ENCODE measurements at places on chromosomes 11 and 22.
A peak's percentile ranks its signal among the peaks of the same experiment; 100 is the strongest.

DNA sequence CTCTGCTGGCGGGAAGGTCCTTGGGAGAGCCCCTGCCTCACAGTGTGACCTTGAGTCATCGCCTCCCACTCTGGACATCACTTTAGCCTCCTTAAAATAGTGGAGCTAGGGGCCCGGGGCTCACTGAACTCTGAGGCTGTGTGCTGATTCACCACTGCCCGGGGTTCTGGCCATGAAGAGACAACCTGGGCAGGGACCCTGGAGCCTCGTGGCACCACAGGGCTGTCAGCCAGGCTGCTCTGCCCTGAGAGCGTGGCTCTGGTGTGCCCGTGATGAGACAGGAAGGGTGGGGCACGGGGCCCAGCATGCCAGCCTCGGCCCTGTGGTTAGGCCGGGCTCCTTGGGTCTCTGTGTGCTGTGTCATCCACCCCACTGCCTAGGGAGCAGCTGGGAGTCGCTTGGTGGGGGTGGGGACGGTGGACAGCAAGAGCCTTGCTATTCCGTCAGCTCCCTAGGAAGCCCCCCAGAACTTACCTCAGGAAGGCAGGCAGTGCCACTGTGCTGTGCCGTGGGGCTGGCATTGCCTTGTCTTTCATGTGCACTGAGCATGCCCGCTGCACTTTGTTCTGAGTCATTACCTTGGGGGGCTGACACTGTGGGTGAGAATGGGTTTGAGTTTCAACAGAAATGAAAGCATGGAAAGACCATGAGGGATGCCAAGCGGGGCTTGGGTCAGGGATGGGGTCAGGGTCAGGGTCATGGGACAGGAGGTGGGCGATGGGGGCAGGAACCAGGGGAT lies 31.7 kb downstream of the TPCN2 start:
- DNase-seq = peak; percentile 22

DNA sequence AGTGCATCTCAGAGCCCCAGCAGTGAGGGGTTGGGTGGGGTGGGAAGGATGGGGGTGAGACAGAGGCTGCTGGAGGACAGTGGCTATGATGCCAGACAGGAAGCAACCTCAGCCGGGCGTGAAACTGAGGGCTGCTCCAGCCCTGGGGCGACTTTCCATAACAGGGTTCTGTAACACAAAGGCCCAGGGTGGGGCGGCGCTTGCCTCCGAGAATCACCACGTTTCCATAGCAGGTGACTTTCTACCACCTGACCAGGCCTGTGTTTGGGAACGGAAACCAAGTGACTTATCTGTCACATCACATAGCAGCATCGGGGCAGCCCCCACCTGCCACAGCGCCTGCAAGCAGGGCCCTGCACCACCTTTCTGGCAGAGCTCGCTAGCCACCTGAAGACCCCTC lies 85.8 kb downstream of the TRMU start:
- DNase-seq = peak; percentile 10

- no peak for DNase-seq
Observed at GRCh38 chr11:22733475-22734248, 67.3 kb downstream of the GAS2 start.

GRCh38 chr11:71451596-71452198 lies 1.3 kb upstream of the NADSYN1 start:
- no peak for DNase-seq

DNA sequence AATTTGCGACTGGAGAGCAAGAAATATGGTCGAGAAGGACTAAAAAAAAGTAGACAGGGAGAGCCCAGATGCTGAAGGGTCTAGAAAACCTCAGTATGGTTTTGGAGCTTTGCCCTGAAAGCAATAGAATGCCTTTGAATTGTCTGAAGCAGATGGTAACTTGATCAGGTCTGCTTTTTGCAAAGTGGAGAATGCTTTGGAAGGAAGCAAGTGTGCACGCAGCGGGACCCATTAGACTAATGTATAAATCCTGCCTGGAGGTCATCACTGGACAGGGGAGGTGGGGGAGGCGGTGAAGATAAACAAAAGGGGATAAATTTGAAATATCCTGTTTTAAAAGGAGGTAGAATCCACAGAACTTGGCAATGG lies 757 bp upstream of the HINFP start:
- no peak for DNase-seq

DNA sequence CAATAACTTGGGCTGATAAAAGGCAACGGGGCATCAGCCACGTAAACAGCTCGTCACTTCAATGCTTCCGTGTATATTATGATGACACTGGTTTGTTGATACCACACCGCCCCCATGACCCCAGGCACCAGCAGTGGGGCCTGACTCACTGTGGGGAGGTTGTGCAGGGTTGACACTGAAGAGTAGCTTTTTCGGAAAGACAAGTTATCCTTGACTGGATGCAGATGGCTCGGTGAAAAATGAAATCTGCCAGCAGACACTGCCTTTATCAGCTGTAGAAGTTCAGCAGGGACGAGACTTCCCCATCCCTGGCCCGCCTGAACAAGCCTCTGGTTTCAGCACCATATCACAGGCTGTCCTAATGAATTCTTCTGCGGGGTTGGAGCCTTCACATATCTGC lies 55.6 kb downstream of the WT1 start:
- no peak for DNase-seq

- no peak for DNase-seq
Observed at GRCh38 chr11:111730871-111731591, 35.2 kb downstream of the PPP2R1B start.

GRCh38 chr11:105070306-105070705 lies 25.2 kb upstream of the CARD16 start:
- no peak for DNase-seq

DNA sequence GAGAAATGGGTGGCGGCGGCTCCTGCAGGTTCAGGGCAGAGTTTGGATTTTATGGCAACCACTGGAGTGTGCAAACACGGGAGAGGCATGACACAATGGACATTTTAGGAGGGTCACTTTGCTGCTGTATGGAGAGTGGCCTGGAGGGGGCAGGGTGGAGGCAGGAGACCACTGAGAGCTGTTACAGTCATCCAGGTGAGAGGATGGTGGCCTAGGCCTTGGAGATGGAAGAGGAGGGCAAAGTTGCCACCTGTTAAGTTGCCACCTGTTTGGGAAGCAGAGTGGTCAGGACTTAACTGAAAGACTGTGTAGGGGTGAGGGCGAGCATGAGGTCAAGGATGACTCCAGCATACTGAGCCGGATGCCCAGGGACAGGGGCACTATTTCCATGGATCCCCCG lies 2.3 kb upstream of the RAD9A start:
- DNase-seq = peak; percentile 58

- DNase-seq = no peak
Observed at GRCh38 chr11:31656051-31656450, 146.5 kb downstream of the ELP4 start.

GRCh38 chr11:39374963-39375698 lies 2084.3 kb downstream of the LRRC4C start:
- DNase-seq = no peak

DNA sequence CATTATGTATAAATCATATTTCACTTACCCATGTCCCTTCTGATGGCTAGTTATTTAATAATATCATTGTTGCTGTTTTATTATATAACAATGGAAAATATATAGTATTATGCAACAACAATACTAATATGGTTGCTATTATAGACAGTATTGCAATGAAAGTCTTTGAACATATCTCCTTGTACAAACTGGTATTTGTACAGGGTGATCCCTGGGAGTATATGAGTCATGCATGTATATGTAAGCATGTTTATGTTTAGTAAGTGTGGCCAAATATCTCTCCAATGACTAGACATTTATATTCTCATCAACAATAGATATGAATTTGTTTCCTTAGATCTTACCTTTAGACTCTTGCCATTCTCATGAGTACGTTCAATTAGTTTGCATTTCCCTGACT lies 55.9 kb downstream of the KCNC1 start:
- DNase-seq = no peak

- no peak for DNase-seq
Observed at GRCh38 chr11:17347676-17348075, 3.9 kb upstream of the NCR3LG1 start.

GRCh38 chr22:23837911-23838680 lies 710 bp downstream of the DERL3 start:
- no peak for DNase-seq

DNA sequence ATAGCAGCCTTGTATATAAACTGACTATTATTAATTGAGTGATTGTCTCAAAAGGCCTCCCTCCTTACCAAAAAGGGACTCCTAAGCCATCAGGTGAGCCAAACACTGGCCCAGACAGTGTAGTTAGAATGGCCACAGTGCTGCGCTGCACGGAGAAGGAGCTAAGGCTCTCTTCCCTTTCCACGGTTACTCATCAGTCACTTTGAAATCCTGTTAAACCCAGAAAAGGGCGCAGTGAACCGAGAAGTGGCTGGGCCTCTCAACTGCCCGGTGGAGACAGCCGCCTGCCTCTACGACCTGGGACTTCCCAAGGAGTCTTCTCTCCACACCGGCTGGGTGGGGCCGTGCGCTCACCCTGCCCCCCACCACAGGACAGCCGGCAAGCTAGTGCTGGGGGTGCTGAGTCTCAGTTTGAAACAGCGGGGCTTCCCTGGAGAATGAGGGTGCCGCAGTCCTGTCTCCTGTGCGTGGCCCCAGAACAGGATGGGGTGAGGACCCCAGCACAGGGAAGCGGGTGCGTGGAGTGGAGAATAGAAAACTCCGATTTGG lies 1.3 kb downstream of the MYH9 start:
- peak; percentile 59 for DNase-seq

DNA sequence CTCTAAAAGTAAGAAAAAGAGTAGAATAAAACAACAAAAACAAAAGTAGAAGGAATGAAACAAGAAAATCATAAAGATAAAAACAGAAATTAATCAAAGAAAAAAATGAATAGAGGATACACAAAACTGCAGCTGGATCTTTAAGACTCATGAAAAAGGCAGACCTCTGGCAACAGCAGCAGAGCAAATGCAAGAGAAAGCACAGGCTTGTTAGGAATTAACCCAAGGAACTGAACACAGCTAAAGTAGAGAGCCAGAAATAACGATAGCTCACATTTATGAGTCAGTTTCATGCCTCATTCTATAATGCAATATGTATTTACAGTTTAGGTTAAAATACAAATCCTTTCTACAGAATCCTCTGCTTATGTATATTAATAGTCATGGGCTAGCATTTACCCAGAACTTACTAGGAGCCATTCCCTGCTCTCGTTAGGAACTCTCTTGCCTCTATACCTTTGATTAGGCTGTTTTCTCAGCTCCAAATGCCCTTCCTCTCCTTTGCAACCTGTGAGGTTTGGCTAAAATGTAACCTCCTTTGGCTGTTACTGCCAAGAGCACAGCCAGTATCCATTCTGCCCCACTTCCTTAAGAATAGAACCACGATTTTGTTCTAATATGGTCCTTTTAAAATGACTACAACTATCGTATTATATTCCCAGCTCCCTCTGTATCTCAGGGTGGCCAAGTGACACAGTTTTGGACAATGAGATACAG lies 38.3 kb upstream of the NFAM1 start:
- DNase-seq = no peak

DNA sequence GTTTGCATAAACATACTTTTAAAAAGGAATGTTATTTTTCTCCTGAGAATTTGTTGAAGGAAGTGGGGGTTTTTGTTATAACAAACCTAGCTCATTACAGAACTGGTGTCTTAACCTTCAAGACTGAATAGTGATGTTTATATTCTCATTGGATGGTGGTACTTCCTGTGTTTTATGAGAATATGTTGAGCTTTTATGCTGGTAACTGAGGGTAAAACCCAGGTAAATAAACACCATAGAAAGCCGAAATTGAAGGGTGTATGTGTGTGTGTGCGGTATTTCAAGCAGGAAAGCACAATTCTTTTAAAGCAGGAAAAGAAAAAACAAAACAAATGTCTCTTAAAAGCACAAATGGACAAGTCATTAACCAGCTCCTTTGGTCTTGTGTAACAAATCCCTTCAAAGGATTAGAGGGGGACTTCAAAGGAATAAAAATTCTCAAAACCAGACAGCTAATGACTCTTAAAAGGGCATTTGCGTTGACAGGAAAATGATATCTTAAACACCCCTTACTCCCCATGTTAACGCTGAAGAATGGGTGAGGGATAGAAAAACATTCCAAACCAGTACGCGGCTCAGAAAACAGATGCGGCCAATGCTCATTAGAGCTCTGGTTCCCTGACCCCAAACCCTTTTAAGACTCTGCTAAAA lies 23.8 kb downstream of the LMO2 start:
- DNase-seq = no peak

GRCh38 chr22:42889304-42889703 lies 32.2 kb upstream of the ARFGAP3 start:
- no peak for DNase-seq

- no peak for DNase-seq
Observed at GRCh38 chr22:19757985-19758895, 2.3 kb upstream of the TBX1 start.

- no peak for DNase-seq
Observed at GRCh38 chr11:133919330-133920108, 37.2 kb downstream of the IGSF9B start.

DNA sequence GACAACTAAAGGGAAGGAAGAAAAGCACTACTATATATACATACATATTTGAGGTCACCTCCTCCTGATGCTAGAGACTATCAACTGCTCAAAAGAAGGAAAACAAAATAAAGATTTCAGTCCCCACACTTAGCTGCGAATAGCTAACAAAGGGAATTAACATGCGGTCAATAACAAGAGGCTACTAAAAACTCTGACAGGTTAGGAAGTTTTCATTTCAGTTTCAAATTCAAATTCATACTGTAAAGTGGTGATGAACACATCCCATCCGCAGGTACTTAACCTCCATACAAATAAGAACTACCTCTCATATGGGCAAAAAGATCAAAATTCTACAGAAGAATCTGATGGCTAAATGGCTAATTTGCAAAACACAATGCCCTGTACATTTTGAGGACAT lies 2.6 kb downstream of the NAP1L4 start:
- DNase-seq = no peak

GRCh38 chr22:30240541-30241417 lies 5.8 kb downstream of the LIF start:
- DNase-seq = no peak

- no peak for DNase-seq
Observed at GRCh38 chr11:2143477-2143798, 4.2 kb upstream of the IGF2 start.

DNA sequence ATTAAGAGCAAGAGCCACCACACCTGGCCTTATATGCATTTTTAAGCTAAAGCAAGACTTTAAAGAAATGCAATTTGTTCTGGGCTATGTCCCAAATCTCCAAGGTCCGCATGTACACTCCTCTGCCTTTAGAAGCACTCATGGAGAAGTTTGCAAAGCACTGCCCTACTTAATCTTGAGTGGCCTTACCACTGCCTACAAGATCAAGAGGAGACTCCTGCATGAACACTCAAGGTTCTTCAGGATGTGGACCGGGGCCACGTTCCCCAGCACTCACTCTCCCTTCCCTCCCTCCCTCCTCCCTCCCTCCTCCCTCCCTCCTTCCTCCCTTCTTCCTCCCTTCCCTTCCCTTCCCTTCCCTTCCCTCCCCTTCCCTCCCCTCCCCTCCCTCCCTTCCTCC lies 63.2 kb upstream of the HSPA8 start:
- DNase-seq = no peak
